ENCODE measurements at places on chromosomes 4 and X. TPM values are rescaled to one million over a fixed set of nuclear protein-coding genes. Genes with fewer than 3 reads are reported as not detected.

CHM gene
- 10.7 TPM for polyA plus RNA-seq

DNA sequence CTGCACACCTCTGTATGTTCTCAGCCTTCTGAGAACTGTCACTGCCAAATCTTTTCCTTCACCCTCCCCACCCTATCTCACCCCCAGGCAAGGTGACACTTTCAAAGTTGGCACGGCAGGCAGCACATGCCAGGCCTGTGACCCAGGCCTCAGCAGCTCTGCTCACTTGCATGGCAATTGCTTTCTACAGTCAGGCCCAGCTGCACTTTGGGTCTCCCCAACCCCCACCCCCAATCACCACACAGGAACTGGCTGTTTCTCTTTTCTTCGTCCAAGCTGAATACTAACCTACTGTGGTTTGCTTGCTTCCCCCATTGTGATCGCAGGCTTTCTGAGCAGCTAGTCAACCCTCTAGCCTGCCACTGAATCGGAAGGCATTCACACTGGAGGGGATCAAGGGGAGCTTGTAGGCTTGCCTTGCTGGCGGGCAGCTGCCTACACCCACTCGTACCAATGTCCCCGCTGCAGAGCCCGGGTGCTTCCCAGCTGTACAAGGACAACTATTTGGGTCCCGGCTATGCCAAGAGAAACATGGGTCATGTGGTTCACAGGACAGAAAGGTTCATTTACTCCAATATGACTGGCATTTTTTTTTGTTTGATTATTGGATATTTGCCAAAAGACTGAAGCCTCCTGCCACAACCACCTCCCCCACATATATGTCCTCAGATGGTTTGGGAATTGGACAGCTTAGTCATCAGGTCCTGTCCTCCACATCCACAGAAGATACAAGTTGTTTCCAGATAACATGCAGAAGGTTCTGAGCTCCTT is 28.1 kb downstream of the SLC25A43 start:
- no peak for DNase-seq

PFKFB1 gene
- 1.4 TPM for polyA plus RNA-seq

DNA sequence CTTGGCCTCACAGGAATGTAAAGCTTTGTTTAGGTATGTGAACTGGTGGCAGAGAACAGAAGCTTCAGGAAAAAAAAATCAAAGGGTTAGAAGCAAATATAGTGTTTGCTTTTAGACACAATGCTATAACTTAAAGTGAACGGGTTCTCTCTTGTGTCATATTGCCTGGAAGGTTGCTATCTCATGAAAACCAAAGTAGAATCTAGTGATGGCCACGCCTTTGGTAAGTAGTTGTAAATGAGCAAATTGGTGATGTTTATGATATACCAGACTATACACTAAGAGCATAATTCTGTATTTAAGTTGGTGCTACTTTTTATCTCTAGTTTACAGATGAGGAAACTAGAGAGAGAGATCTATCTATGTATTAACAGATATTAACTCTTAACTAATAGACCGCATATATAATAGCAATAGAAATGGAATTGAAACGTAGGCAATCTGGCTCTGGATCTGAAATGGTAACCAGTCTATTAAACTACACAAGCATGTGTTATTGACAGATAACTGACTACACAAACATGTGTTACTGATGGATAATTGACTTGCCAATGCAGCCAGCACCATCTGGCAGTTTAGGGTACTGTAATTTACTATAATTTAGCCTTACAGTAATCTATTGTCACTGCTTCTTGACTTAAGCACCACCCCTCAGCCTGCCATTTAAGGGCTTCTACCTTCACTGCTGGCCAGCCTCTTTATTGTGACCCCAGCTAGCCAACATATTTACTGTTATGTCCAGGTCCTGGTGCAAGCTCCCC is 40.8 kb downstream of the HCCS start:
- no peak for DNase-seq

NKX3-2 gene
- 0.23 TPM for polyA plus RNA-seq

- no peak for DNase-seq
Observed at GRCh38 chrX:34379891-34380290, 247.8 kb upstream of the FAM47A start.

GRCh38 chr4:139732991-139733570 is 67.5 kb downstream of the MGST2 start:
- no peak for DNase-seq

HS3ST1 gene
- 0.19 TPM for polyA plus RNA-seq

GRCh38 chr4:74456056-74456744 is 11.3 kb downstream of the AREG start:
- DNase-seq, result no peak

PCDH18 gene
- 0.99 TPM for polyA plus RNA-seq

- DNase-seq, result peak; percentile 36
Observed at GRCh38 chrX:54807524-54808108, at the start of gene MAGED2. Gene MAGED2 (plus strand): TSS chrX:54807745. CDS start chrX:54809332, 1,587 bp downstream.

CLIC2 gene
- 3.3 TPM for polyA plus RNA-seq

DNA sequence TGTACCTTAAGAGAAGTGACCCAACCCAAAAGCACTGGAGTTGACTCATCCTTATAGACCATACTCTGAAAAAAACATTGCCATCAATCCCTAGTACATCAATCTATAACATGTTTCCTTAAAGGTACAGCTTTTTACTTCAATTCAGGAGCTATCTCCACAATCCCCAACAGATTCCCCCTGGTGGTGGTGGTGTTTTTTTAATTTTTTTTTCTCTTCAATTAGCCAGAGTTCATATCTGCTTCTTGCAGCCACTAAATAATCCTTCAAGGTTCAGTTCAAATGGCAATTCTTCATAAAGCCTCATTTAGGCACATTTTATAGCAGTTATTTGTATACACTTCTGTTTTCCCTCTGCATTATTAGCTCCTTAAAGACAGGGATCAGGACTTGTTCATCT is 60.7 kb upstream of the KDR start:
- no peak for DNase-seq
